Effector memory CD8-positive, alpha-beta T cell (primary cell): ENCODE measurements at places on chromosomes 4 and X.

- DNase-seq: no peak
These were observed 104.1 kb downstream of the ZAR1 start for GRCh38 chr4:48594180-48594579.

DNA sequence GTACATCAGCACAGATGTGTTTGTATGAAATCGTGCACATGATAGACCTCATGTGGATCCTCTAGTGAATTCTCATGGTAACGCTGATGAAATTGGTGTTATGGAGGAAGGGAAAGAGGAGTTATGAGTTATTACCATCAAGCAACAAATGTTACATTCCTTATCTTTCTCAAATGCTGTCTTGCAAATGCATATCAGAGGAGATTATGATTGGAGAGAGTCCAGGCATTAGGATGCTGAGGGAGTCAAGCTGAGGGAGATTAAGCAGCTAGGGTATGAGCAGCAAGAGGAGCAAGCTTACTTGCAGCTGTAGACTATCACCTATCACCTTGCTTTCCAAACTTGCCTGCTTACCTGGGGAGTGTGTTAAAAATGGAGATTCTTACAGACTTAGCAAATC is 36.8 kb upstream of the SFRP2 start:
- DNase-seq: no peak

DNA sequence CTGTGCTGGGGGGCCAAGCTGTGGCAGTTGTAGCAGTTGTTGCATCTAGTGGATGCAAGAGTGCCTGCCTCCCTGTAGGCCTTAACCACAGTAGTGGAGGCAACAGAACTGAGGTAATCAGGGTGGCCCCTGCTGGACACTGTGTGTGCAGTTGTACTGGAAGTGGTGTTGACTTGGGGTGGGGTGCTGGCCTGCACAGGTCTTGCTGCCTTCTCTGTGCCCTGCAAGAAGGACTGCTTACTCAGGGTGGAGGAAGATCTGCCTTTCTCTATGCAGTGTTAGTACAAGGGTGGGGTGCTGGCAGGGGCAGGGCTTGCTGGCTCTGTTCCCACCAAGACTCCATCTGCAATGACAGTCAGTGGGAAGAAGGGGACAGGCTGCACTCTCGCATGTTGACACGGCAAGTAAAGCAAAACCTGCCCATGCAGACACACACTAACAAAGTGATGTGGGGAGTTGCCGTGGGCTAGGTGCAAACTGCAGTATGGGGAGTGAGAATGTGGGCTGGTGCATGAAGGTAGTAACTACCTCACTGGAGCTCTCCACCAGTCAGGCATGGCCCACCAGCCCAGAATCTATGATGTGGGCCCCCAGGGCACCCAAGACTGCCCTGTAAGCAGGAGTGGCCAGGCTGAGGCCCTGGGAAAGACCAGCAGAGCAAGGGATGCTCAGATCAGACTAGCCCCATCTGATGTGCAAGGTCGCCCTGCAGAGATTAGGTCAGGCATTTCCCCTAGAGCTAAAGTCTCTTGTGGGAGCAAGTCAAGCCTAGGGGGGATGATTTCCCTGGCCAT is 594.9 kb downstream of the TECRL start:
- no peak for DNase-seq

- no peak for DNase-seq
These were observed 289.8 kb downstream of the ARHGAP10 start for GRCh38 chr4:148021686-148022085.

GRCh38 chr4:22515145-22515887 is 550 bp downstream of the ADGRA3 start:
- no peak for DNase-seq

DNA sequence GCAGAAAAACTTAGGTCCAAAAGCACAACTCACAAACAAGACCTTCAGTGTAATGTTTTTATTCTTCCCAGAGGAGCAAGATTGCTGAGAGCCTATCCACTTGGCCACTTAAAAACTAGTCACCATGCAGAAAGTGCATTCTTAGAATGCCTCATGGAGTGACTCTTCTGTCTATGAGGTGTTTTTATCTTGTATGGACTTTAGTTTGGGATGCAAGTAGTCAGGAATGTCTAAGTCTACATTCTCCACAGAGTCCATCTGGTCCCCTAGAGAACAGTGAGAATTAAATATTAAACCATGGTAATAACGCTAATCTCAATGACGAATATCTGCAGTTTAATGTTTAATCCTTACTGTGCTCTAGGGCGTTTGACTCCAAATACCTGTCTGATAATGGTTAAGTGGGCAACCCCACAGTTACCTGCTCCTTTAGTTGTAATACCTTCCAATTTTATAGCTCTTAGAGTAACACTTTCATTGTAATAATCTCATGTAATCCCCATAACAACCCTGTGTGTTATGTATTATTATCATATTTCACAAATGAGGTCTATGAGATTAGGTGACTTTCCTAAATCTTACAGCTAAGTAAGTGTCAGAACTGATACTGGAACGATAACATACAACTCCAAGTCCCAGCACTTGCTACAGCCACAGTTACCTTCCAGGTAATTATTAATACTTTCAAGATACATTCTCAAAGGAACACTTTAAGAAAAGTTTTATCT is 235.6 kb upstream of the JADE1 start:
- no peak for DNase-seq

- DNase-seq: no peak
These were observed 188.4 kb upstream of the MAOA start for GRCh38 chrX:43467608-43468234.

GRCh38 chrX:134713618-134714107 is 55.4 kb upstream of the PLAC1 start:
- DNase-seq: no peak

GRCh38 chrX:19563327-19563726 is 48.0 kb upstream of the MAP3K15 start:
- DNase-seq: no peak

- DNase-seq: no peak
These were observed 1.9 kb downstream of the SPIN2B start for GRCh38 chrX:57119416-57119815.

DNA sequence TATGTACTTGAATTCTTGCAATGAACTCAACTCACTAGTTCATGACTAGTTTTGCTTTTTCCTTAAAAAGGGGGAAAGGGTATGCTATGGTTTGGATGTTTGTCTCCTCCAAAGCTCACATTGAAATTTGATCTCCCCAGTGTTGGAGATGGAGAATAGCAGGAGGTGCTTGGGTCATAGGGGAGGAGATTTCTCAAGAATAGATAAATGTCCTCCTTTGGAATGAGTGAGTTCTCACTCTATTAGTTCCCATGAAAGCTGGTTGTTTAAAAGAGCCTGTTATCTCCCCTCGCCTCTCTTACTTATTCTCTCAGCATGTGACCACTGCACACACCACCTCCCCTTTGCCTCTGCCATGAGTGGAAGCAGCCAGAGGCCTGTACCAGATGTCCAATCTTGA is 109.4 kb upstream of the INTU start:
- DNase-seq: no peak

GRCh38 chr4:176653401-176654220 is 139.1 kb downstream of the VEGFC start:
- no peak for DNase-seq

GRCh38 chrX:51742586-51742985 is 656 bp upstream of the GSPT2 start:
- DNase-seq: no peak

DNA sequence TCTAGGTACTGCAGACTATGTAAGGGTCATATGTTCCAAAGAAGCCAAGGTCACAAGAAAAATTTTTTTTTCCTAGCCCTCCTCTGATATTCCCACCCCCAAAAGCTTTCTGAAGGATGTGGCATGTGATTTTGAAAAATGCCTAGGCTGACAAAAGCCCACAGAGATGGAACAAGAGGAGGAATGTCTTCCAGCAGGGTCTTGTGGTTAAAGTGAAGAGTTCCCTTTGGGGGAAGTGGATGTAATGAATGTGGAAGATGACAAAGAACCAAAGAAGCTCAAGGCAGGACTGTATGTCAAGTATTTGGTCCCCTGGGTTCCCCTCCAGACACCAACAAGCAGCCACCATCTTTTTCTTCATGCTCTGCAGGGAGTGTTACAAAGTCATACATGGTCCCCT is 268.8 kb downstream of the BCOR start:
- no peak for DNase-seq

- DNase-seq: no peak
These were observed 183.5 kb downstream of the GBA3 start for GRCh38 chr4:22876270-22876669.

- peak; percentile 55 for DNase-seq
These were observed 500 bp downstream of the GAR1 start for GRCh38 chr4:109816082-109816442.

DNA sequence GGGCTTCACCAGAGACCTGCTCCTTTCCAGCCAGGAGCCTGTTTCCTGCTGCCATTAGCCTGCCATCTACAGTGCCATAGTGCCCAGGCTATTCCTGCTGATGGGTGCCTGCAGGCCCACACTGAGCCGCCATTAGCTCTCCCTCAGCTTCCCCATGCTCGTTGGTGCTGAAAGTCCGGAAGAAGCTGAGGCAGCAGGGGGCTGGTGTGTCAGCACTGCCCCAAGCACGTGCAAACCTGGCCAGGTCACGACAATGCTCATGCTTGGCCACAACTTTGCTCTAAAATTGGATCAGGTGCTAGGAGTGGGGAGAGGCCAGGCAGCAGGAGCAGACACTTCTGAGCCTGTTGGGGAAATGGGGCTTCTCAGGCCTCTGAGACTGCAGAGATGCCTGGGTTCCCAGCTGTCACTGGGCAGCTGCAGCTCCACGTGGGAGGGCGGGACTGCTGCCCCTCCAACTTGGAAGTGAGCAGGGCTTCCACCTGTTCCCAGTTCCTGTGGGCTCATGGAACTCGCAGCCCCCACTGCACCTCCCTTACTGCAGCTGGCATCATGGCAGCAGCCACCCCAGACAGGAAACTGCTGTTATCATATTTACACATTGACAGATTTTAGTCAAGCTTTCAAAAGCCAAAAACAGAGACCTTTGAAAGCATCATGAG is 913.9 kb downstream of the FSTL5 start:
- no peak for DNase-seq

DNA sequence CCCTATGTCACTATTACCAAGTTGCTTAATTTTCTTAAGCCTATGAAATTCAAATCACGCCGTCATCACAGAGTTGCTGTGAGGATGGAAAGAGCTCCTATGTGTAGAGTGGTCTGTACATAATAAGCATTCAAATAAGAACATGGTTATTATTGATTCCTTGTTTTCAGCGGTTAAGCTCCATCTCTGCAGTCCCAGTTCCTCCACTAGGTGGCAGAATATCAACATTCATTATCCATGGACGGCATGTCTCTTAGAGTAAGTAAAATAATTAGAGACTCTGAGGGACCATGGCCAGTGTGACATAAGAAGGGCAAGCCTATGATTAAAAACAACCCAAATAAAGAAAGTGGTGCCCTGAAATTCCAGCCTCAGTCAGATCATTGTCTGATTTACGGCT is 132.5 kb upstream of the NHS start:
- peak; percentile 2 for DNase-seq

GRCh38 chr4:53582194-53582593 is 9.1 kb downstream of the LNX1 start:
- DNase-seq: no peak

DNA sequence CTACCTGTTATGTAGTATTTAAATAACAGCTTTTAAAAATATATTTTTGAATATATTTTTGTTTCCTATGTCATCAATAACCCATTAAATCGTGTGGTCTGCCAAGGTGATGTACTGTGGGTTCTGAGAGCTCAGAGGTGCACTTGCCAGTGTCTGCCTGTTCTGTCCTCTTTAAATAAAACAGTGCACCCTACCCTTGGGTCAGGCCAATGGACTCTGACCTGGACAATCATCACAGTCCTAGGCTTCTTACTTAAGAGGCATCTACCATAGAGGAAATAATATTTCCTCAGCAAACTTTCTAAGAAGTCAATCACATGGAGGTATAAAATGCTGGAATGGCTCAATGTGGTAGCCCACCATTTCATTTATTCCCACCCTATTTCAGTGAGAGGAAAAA is 26.0 kb upstream of the LHFPL1 start:
- DNase-seq: no peak

DNA sequence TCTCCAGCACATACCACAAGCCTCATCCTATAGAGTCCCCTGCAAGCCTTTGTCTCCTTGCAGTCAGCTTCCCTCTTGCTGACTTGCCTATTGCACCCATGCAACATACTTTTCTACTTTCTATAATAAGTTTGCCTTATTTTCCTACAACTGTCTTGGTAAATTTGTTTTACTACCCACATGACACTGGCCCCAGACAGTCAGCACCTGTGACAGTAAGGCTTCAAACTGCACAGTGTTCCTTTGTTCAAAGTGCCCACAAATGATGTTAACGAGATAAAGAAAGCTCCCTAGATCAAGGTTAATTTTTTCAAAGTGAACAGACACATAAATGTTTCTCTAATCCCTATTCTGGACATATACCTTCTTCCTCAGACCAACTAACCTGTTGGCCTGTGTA is 529.1 kb upstream of the PCDH10 start:
- no peak for DNase-seq

- no peak for DNase-seq
These were observed 50.3 kb downstream of the AGA start for GRCh38 chr4:177391953-177392352.

GRCh38 chr4:17286752-17287460 is 225.0 kb downstream of the QDPR start:
- DNase-seq: no peak

DNA sequence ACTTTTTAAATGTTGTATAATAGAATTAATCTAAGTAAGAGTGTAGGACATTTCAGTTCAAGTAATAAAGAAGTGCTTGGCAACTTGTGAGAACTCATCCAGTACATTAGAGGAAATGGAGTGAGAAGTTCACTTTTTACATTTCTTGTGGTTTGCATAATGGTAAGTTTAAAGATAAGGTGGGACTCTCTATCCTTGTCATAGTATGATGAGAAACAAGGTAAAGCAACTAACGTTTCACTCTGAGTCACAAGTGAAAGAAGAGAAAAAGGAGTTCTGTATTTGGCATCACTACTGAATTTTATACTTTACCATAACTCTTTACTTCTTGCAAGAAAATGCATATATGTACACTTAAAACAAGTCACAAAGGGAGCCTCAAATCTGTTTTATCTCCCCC is 219.4 kb downstream of the SLC4A4 start:
- DNase-seq: no peak

DNA sequence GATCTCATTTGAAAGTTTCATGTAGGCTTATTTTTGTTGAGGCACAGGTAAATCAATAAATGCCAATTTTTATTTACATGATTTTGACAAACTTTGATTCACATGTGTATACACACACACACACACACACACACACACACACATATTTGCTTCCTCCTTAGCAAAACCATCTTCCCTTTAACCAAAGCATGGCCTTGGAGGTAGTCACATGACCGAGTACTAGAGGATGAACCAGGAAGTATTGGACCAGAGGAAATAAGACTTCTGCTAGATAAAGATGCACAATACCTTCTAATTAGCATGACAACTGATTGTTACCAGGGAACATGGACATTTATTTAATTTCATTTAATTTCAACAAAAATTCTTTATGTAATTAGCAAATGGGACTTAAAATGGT is 23.4 kb upstream of the CFAP299 start:
- DNase-seq: no peak

DNA sequence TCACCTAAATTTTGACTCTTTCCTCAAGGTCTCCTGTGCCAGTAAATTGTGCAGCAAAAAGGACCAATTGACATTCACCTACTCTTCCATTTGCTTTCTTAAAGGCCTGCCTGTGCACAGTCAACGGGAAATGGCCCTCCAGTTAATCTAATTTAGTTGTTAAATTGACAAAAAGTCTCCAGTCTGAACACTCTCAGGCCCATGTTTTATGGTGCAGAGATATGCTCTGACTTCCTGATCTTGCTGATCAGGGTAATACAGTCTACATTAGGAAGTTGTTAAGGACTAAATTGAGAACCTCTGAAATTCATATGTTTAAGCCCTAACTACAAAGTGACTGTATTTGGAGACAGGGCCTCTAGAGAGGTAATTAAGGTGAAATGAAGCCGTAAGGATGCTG is 133.6 kb upstream of the IL15 start:
- no peak for DNase-seq
